ENCODE measurements at places on chromosomes 4 and X. TPM values are rescaled to one million over a fixed set of nuclear protein-coding genes. Genes with fewer than 3 reads are reported as not detected.

GRCh38 chr4:176467001-176467400 is 147.2 kb downstream of the SPCS3 start:
- no peaks in the 10 kb centered on the region for H3K4me1 ChIP-seq
- H3K27ac ChIP-seq, result no peak overlapping the region
- H3K36me3 ChIP-seq, result no peaks in the 10 kb centered on the region
- no peaks in the 10 kb centered on the region for H3K27me3 ChIP-seq
- DNase-seq, result no peak
- no peak overlapping the region for H3K4me3 ChIP-seq

- H3K27ac ChIP-seq, result peak overlapping the region; percentile 100
- H3K36me3 ChIP-seq, result peaks cover 7% of the 10 kb centered on the region
- peaks cover 34% of the 10 kb centered on the region for H3K4me1 ChIP-seq
- peak; percentile 74 for DNase-seq
- no peak overlapping the region for H3K4me3 ChIP-seq
Measured at GRCh38 chr4:3480528-3481112, 17.5 kb downstream of the DOK7 start.

DNA sequence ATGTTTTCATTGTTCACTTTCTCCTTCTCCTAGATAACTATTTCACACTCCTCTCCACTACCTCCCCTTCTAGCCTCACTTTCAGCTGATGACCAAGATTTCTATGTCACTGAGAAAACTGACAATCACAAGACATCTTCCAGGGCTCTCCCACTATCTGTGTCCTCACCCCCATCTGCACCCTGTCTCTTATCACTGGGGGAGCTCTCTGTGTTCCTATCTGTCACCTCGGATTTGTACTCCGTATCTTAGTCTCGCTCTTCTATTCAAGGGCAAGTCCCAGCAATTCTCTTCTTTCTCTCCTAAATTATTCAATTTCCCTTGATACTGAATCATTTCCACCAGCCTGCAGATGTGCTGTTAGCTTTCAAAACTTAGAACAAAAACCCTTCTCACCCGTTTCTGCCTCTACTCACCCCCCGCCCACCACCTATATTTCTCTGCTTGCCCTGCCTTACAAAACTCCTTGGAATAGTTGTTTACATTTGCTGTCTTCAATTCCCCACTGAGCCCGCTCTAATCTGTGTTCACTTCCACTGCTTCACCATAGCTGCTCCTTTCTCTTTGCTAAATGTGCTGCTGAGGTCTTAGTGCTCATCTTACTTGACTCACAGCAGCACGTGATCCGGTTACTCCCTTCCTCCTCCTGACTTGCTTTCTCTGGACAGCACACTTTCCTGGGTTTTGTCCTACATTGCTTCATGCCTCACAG is 293.2 kb downstream of the UNC5C start:
- H3K27ac ChIP-seq, result no peak overlapping the region
- DNase-seq, result no peak
- no peak overlapping the region for H3K4me3 ChIP-seq
- no peaks in the 10 kb centered on the region for H3K36me3 ChIP-seq
- H3K27me3 ChIP-seq, result no peaks in the 10 kb centered on the region

GLOD5 gene
- not detected for total RNA-seq

DMP1 gene
- total RNA-seq, result not detected

- H3K36me3 ChIP-seq, result no peaks in the 10 kb centered on the region
- H3K27ac ChIP-seq, result no peak overlapping the region
- H3K27me3 ChIP-seq, result no peaks in the 10 kb centered on the region
- DNase-seq, result no peak
Measured at GRCh38 chr4:68272860-68273259, 27.4 kb upstream of the TMPRSS11B start.

DNA sequence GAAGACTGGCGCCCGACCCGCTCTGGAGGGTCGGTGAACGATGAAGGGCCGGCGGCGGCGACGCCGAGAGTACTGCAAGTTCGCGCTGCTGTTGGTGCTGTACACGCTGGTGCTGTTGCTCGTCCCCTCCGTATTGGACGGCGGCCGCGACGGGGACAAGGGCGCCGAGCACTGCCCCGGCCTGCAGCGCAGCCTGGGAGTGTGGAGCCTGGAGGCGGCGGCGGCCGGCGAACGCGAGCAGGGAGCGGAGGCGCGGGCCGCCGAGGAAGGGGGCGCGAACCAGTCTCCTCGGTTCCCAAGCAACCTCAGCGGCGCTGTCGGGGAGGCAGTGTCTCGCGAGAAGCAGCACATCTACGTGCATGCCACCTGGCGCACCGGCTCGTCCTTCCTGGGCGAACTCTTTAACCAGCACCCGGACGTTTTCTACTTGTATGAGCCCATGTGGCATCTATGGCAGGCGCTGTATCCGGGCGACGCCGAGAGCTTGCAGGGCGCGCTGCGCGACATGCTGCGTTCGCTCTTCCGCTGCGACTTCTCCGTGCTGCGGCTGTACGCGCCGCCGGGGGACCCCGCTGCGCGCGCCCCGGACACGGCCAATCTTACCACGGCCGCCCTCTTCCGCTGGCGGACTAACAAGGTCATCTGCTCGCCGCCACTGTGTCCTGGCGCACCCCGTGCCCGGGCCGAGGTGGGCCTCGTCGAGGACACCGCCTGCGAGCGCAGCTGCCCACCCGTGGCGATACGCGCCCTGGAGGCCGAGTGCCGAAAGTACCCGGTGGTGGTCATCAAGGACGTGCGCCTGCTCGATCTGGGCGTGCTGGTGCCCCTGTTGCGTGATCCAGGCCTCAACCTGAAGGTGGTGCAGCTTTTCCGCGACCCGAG is 568 bp downstream of the CHST7 start:
- no peaks in the 10 kb centered on the region for H3K36me3 ChIP-seq
- H3K4me3 ChIP-seq, result peak overlapping the region; percentile 67
- peak; percentile 49 for DNase-seq
- peaks cover 13% of the 10 kb centered on the region for H3K4me1 ChIP-seq

SLC49A3 gene
- 11.1 TPM for total RNA-seq

GRPR gene
- 0.38 TPM for total RNA-seq

GUCY1B1 gene
- total RNA-seq, result 16.3 TPM

GPRIN3 gene
- 16.5 TPM for total RNA-seq

GRCh38 chrX:102866981-102867656 is 70.0 kb upstream of the RAB40AL start:
- H3K4me1 ChIP-seq, result no peaks in the 10 kb centered on the region
- no peak overlapping the region for H3K4me3 ChIP-seq
- H3K27ac ChIP-seq, result no peak overlapping the region
- H3K27me3 ChIP-seq, result no peaks in the 10 kb centered on the region

- no peak overlapping the region for H3K27ac ChIP-seq
- H3K4me1 ChIP-seq, result peaks cover 36% of the 10 kb centered on the region
- H3K4me3 ChIP-seq, result no peak overlapping the region
- peaks cover 53% of the 10 kb centered on the region for H3K36me3 ChIP-seq
- no peak for DNase-seq
Measured at GRCh38 chrX:2712428-2712827, 21.3 kb downstream of the CD99 start.

DNA sequence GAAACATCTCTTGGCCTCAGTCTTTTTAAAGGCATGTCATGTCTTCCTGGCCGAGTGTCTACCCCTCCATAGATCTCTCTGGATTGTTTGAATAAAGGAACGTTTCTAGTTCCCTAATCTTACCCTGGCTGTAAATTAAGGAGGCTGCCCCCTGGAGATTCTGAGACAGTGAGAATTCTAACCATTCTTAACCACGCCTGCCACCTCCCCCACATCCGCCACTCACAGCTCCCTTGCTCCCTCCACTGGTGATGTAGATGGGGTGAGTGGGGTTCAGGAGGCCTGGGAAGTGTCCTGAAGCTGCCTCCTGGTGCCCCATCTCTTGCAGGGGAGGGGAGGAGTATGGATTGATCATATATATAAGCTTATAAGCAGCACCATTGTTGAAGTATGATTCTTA is 48.0 kb upstream of the TRIM2 start:
- no peak for DNase-seq
- no peak overlapping the region for H3K27ac ChIP-seq
- no peaks in the 10 kb centered on the region for H3K36me3 ChIP-seq
- peaks cover 14% of the 10 kb centered on the region for H3K4me1 ChIP-seq

DNA sequence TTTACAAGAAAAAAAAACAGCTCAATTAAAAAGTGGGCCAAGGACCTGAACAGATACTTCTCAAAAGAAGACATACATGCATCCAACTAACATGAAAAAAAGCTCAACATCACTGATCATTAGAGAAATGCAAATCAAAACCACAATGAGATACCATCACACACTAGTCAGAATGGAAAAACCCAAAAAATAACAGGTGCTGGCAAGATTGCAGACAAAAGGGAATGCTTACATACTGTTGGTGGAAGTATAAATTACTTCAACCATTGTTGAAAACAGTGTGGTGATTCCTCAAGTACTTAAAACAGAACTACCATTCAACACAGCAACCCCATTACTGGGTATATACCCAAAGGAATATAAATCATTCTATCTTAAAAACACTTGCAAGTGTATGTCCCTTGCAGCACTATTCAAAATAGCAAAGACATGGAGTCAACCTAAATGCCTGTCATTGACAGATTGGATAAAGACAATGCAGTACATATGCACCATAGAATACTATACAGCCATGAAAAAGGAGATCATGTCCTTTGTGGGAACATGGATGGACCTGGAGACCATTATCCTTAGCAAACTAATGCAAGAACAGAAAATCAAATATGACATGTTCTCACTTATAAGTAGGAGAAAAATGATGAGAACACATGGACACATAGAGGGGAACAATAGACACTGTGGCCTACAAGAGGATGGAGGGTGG is 97.6 kb downstream of the RAB28 start:
- DNase-seq, result no peak
- no peaks in the 10 kb centered on the region for H3K27me3 ChIP-seq
- H3K27ac ChIP-seq, result no peak overlapping the region
- H3K36me3 ChIP-seq, result no peaks in the 10 kb centered on the region
- no peak overlapping the region for H3K4me3 ChIP-seq
- no peaks in the 10 kb centered on the region for H3K4me1 ChIP-seq

SMR3B gene
- total RNA-seq, result not detected

GRCh38 chrX:47484885-47485284 is 1.9 kb upstream of the ZNF41 start:
- DNase-seq, result no peak
- no peaks in the 10 kb centered on the region for H3K36me3 ChIP-seq

DNA sequence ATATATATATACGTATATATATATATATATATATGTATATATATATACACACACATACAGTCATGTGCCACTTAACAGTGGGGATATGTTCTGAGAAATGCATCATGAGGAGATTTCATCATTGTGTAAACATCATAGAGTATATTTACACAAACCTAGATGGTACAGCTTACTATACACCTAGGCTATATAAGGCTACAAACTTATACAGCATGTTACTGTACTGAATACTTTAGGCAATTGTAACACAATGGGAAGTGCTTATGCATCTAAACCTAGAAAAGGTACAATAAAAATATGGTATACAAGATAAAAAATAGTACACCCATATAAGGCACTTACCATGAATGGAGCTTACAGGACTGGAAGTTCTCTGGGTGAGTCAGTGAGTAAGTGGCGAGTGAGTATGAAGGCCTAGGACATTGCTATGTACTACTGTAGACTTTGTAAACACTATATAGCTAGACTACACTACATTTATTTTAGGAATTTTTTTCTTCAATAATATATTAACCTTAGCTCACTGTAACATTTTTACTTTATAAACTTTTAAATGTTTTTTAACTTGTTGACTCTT is 13.2 kb upstream of the CCSER1 start:
- H3K27ac ChIP-seq, result no peak overlapping the region
- no peaks in the 10 kb centered on the region for H3K27me3 ChIP-seq
- no peaks in the 10 kb centered on the region for H3K36me3 ChIP-seq
- no peak overlapping the region for H3K4me3 ChIP-seq

DNA sequence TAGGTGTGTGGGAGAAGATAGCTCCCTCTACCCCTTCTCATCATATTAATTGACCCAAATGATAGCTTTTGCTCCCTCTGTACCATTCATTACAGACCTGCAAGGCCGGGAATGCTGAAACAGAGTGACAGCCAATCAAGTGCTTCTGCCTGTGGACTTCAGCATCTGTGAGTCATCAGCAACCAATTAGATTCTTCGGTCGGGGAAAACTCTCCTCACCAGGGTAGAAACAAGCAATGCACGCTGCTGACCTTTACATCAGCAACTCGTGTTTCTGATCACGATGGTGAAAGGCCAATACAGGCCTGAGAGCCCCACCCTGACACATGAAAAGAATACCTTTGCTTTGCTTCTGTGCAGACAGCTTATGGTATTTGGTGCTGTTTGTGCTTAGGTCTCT is 347.2 kb upstream of the DDX53 start:
- no peak overlapping the region for H3K4me3 ChIP-seq
- H3K27ac ChIP-seq, result no peak overlapping the region
- no peaks in the 10 kb centered on the region for H3K27me3 ChIP-seq
- H3K36me3 ChIP-seq, result no peaks in the 10 kb centered on the region

- H3K36me3 ChIP-seq, result no peaks in the 10 kb centered on the region
- H3K27me3 ChIP-seq, result no peaks in the 10 kb centered on the region
- no peak overlapping the region for H3K27ac ChIP-seq
- no peak for DNase-seq
- no peak overlapping the region for H3K4me3 ChIP-seq
- no peaks in the 10 kb centered on the region for H3K4me1 ChIP-seq
Measured at GRCh38 chr4:40992472-40993295, 221.7 kb downstream of the APBB2 start.

SPANXN4 gene
- total RNA-seq, result not detected

PAK3 gene
- 0.13 TPM for total RNA-seq

PNCK gene
- total RNA-seq, result 7.1 TPM

DNA sequence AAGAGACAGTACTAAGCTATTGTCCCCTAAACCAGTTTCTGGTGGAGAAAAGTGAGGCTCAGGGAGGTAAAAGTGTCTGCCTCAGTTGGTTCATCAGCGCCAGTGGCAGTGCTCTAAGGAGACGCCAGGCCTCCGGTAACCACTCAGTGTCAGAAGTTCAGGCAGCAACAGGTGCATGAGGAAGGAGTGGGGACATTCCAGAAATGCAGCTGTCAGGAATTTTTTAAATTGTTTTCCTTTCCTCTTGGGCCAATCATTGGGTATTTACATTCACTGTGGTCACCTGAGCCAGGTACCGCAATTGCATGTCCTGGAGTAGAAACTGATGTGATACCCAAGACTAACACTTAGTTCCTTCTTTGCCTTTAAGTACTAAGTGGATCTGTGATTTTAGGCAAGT is 40.2 kb upstream of the HS3ST1 start:
- no peak overlapping the region for H3K4me3 ChIP-seq
- no peaks in the 10 kb centered on the region for H3K4me1 ChIP-seq
- H3K27ac ChIP-seq, result no peak overlapping the region
- H3K36me3 ChIP-seq, result no peaks in the 10 kb centered on the region

DNA sequence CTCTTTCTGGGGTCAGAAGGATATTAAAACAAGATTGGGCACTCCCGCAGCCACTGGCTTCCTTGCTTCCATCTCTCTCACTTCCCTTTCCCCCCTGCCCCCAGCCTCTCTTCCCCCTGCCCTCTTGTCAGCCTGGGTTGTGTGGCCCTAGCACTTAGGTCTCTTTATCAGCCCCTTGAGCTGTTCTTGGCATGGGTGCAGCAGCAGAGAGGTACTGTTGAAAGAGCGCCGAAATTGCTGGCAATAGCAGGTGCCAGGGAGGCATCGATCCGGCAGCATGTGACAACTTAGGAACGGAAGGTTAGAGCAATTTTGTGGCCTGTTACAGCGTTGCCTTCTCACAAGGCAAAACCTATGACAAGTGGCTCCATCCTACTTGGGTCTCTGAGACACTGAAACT is 333.1 kb upstream of the IGFBP7 start:
- H3K4me1 ChIP-seq, result no peaks in the 10 kb centered on the region
- no peak overlapping the region for H3K4me3 ChIP-seq
- no peak overlapping the region for H3K27ac ChIP-seq
- H3K27me3 ChIP-seq, result no peaks in the 10 kb centered on the region

Measured in heart left ventricle (tissue), 16 donors.